Ascending aorta (tissue), 2 donors: ENCODE measurements at places on chromosomes 6 and 20.

DNA sequence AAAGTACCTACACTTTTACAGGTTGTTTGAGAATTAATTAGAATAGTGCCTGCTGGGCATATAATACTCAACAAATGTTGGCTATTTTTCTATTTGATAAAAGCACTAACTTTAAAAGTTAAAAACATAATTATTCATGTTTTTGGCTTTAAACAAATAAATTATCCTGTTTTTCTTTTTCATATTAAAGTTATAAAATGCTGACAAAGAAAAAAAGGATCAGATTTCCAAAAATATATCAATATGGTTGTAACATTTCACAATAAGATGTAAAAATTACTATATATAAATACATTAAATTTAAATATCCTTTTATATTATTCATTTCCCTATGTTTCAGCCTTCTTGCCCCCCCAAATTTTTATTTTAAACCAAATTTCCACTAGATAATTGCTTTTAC lies 312.0 kb downstream of the RNGTT start:
- DNase-seq, result no peak

DNA sequence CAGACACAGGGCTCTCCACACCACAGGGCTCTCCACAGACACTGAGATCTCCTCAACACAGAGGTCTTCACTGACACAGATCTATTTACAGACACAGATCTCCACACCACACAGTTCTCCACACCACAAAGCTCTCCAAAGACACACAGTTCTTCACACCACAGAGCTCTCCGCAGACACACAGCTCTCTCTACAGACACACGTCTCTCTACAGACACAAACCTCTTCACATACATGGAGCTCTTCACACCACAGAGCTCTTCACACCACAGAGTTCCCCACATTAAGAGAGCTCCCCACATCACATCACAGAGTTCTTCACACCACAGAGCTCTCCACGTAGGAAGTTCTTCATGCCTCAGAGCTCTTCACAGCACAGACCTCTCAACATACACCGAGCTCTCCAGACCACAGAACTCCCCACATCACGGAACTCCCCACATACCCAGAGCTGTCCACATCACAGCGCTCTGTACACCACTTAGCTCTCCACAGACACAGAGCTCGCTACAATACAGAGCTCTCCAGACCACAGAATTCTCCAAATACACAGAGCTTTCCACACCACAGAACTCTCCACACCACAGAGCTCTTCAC lies 53.9 kb downstream of the ERMARD start:
- DNase-seq, result no peak

GRCh38 chr20:36314734-36315544 lies 8.8 kb downstream of the DLGAP4 start:
- no peak for DNase-seq

DNA sequence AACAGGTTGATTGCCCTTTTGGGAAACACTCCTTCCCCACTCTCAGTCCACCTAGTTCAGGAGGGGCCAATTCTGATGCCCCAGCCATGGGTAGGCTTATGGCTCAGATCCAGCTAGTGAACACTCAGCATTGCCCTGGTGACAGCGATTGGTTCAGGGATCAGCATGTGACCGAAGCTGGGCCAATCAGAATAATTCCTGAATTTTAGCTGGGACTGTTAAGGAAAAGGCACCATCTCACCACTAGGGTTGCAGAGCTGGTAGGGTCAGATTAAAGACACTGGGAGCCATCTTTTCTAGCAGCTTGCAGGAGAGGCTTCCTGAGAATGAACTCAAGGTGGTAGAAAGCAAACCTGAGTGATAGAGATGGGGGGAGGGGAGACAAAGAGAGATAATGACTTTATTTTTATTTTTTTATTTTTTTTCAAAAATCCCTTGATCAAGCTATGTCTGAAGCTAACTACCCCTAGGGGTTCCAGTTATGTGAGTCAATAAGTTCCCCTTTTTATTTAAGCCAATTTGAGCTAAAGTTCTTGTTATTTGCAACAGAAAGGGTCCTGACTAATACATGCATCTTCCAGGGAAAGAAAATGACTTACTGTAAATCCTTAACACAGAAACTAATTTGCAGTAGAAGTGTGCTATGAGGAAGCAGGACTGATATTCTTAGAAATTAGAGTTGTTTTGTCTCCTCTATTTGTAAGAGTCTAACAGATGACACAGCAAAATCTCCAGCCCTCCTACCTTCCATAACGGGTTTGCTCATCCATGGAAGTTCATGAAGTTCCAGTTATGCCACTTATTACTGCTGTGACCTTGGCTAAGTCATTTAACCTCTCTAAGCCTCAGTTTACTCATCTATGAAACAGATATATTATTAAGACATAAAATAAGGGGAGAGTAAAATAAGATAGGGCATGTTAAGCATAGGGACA lies 44.7 kb downstream of the EYA2 start:
- no peak for DNase-seq

DNA sequence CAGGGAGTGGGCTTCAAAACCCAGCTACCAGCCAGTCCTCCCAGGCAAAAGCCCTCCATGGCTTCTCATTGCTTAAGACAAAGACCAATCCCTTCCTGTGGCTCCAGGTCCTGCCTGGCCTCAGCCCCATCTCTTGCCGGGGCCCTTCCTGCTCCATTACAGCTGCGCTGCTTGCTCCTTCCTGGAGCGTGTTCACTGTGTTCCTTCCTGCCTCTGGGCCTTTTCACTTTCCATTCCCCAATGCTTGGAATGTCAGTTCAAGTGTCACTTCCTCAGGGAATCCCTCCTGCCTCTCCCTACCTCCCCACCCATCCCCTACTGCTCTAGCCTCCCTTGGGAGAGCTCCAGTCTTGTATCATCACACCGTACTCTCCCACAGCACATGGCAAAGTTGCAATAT lies 11.1 kb upstream of the ITPR3 start:
- no peak for DNase-seq
